Cortex of kidney (tissue), 1 donor: ENCODE measurements at places on chromosomes 2 and 18.

DNA sequence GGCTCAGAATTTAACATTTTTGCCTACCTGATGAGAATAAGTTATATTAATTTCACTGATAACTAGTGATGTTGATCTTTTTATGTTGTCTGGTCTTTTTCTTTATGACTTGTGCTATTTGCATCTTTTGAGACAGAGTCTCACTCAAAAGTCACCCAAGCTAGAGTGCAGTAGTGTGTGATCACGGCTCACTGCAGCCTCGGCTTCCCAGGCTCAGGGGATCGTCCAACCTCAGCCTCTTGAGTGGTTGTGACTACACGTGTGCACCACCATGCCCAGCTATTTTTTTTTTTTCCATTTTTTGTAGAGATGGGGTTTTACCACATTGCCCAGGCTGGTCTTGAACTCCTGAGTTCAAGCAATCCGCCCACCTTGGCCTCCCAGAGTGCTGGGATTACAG, 7.5 kb downstream of the SMCHD1 start:
- DNase-seq, result no peak

GRCh38 chr18:2901423-2901985, 54.7 kb downstream of the EMILIN2 start:
- DNase-seq, result no peak

DNA sequence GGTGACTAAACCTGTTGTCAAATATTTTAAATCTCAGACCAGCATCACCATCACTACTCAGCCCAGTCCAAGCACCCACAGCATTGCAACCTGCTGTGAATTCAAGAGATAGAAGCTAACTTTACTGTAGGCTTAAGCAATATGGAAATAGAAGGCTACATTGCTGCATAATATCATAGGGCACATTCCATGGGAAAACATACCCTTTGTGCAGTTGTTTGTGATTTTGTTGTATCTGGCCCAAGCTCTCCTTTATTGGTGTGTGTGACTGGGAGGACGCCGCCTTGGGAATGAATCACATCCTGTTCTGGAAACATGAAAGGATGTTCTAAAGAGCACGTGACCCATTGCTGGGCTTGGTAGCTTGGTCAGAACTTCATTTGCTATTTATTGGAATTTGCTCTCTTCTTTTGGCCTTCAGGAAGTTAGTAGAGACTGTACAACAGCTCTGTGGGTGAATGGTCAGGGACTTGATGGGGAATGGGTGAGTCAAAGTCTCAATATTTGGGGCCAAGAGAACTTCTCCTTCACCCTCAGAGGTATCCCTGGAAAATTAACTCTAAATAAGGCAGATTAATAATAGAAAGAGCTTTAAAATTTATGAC, 106.8 kb upstream of the SERPINE2 start:
- no peak for DNase-seq

DNA sequence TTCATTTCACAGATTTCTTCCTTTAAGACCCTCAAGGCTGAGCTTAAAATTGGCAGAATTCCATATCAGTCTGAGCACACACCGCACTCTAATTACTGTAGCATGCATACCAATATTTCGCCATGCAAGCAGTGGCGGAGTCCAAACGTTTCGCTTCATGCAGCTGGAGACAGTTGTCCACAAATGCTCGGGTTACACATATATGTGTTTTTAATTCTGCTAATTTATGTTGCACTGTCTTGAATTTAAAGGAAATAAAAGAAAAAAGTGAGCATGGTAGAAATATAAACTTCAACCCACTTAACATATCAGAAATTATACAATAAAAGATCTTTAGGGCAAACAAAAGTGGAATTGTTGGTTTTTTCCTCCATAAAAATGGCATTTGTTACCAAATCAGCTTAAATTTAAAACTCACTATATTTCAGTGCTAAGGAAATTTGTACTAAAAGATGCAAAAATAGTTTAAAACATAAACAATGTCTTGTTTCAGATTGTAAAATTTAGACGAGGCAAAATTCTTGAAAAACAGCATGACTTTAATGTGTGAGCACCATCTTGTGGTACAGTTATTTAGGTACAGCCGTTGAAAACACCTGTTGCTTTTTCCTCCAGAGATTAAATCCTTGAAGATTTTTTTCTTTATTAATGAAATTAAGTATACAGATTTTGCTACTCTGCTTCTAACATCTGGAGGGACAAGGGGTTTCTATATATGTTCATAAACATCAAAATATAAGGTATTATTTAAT, 24.1 kb upstream of the KANSL1L start:
- DNase-seq, result no peak

DNA sequence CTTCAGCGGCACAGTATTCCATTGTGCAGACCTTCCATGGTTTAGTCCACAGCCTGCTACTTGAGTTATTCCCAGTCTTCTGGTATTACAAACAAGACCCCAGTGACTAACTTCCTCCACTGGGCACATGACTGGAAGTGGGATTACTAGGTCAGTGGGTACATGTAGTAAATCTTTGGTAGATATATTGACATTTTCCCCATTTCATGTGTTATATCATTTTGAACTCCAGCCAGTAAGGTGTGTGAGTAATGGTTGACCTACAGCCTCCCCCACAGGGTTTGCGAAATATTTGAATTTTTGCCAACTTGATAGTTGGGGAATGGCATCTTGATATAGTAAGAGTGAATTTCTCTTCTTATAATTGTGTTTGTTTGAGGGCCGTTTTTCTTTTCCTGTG, 58.8 kb downstream of the RNF144A start:
- no peak for DNase-seq

- no peak for DNase-seq
Observed at GRCh38 chr18:9984080-9984479, 70.3 kb downstream of the VAPA start.

- no peak for DNase-seq
Observed at GRCh38 chr2:238573065-238573778, 146.5 kb downstream of the ASB1 start.

- no peak for DNase-seq
Observed at GRCh38 chr18:11323359-11323819, 174.0 kb upstream of the PIEZO2 start.

DNA sequence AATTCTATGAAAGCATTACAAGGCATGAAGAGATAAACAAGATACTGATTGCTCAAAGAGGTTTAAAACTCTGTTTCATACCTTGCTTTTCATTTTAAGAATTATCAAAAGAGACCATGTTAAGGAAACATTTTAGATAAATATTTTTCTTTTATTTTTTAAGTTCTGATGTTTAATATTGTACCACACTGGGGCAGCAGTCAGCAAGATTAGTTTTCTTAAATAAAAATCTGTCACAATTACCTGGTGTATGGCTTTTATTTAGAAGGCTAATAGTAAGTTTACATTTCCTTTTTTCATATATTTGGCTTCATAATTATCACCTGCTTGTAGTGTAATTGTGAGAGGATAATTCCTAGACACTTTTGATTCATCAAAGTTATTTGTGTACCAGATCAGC, 46.4 kb downstream of the ZNF804A start:
- no peak for DNase-seq

GRCh38 chr18:50192995-50193795, 1.8 kb downstream of the MYO5B start:
- no peak for DNase-seq

DNA sequence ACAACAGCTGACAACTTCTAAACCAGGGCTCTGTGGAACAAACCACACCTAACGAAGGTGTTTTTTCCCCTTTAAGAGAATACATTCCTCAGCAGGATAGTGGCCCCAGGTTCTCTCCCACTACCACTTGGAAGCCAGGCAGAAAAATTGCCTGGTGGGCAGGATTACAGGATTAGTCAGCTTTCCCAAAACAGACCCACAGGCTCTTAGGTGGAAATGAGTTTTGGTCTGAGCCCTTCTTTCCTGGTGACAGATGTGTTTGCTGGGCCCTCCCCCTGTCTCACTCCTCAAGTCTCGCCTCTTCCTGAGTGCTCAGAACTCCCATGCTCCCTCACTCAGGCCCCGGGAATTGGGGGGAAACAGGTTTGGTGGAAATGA, 139.4 kb upstream of the HAAO start:
- DNase-seq, result no peak

DNA sequence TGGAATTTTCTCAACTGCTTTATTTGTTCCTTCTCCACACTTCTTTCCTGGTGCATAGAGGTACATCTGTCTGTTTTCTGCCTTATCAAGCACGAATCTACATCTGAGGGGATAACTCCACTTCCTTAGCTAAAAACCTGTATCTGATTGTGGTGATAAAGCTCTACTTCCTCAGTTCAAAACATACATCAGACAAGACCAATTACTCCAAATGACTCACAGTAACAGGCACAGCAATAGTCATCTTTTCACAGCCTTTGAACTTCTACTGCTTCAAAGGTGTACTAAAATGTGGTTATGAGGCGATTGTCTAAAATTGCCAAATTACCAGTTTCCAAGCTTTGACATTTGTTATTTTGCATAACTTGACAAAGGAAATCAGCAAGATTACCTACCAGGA, 803.6 kb upstream of the ZEB2 start:
- DNase-seq, result no peak

DNA sequence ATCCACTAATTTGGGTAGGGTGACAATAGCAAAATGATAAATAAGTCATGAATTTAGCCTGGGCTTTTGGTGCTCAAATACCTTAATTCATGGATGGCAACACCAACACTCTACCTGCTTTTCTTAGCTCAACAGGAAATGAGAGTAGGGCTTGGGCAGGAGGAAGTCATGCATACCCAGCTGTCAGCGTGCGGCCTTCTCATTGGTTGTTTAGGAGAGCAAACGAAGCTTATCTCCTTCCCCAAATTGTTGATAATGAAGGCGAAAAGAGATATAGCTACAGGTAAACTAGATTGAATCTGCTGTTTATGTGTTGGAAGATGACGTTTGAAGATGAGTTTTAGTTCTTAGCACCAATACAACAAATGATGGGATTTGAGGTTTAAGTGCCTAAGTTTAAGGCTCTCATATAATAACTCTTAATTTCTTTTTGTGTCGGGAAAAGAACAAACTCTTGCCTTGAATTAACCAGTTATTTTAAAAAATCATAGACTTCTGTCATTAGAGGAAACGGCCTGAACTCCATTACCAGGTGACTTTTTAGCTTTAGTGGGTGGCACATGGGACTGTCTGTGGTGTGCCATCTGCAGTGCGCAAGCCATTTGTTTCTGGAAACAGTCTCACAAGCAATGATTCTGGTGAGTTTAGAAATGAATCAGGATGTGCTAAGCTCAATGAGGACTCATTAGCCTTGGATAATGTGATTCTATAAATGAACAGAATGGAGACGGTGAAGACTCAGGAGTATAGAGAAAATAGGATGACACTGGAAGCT, 19.8 kb downstream of the MAP4K4 start:
- no peak for DNase-seq

- no peak for DNase-seq
Observed at GRCh38 chr18:58473071-58473470, 155.8 kb downstream of the ALPK2 start.

- DNase-seq, result no peak
Observed at GRCh38 chr2:189013031-189013430, 38.9 kb downstream of the COL3A1 start.

DNA sequence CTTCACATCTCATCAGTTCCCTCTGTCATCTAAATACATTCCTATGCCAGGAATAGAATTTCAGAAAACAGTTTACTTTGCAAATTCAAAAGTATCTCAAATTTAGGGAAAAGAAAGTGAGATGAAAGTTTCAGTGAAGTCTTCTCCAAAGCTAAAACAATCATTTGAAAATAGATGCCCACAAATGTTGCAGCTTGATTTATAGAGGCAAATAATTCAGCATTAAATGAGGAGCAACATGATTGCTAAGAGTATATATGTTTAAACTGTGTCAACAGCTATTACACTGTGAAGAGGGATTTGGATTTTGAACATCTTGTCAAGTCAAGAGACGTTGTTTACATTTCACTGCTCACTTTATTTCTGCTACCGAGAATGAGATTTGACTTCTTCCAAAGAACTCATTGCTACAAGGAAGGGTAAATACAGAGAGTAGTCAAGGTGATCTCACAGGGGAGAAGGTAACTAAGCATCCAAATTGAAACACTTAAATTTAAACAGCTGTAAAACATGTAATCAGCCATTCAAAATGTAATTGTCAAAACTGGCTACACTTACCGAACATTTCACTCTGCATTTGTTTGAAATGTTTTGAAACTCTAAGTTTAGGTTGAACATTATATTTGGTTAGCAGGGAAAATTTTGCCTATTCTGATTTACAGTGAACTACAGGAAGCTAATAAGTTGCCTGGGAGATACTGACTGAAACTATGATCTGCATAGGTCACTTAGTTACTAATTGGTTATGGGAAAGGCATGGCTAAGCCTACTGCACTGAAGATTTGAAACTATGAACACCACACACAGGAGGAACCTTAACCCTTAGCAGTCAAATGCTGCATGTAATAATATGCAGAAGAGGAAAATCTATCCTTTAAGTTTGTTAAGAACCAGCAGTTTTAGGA, 33.2 kb upstream of the GALNT3 start:
- DNase-seq, result no peak

DNA sequence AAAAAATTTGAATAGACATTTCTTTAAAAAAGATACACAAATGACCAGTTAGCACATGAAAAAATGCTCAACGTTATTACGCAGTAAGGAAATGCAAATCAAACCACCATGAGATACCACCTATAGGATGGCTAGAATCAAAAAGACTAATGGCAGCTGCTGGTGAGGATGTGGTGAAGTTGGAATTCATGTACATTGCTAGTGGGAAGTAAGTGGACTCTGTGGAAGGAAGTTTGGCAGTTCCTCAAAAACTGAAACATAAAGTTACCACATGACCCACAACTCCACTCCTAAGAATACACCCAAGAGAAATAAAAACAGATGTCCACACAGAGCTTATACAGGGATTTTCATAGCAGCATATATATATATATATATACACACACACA, 51.2 kb downstream of the MBP start:
- no peak for DNase-seq

- DNase-seq, result no peak
Observed at GRCh38 chr2:183070942-183071844, 7.4 kb upstream of the DUSP19 start.

DNA sequence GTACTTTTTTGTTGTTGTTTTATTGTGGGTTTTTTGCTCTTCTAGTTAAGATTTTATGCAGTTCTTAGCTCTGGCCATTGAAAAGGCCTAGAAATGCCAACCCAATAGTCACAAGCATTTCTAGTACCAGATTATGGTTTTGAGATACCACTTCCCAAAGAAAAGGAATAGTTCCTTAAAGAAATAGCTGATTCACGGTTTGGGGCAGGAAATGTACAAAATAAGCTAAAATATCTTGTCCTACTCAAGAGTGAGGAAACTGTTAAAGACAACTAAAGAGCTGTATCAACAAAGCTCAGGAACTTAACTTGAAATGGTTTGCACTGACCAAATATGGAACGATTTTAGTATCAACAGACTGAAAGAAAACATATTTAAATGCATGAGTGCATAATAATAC, 35.4 kb downstream of the PGAP1 start:
- no peak for DNase-seq

- no peak for DNase-seq
Observed at GRCh38 chr2:236242057-236242495, 22.1 kb downstream of the ASB18 start.

- no peak for DNase-seq
Observed at GRCh38 chr18:77133835-77134496, 1.4 kb upstream of the MBP start.
